Activated T-cell treated with anti-CD3 and anti-CD28 coated beads for 24 hours (primary cell): ENCODE measurements at places on chromosomes 2 and 18.

DNA sequence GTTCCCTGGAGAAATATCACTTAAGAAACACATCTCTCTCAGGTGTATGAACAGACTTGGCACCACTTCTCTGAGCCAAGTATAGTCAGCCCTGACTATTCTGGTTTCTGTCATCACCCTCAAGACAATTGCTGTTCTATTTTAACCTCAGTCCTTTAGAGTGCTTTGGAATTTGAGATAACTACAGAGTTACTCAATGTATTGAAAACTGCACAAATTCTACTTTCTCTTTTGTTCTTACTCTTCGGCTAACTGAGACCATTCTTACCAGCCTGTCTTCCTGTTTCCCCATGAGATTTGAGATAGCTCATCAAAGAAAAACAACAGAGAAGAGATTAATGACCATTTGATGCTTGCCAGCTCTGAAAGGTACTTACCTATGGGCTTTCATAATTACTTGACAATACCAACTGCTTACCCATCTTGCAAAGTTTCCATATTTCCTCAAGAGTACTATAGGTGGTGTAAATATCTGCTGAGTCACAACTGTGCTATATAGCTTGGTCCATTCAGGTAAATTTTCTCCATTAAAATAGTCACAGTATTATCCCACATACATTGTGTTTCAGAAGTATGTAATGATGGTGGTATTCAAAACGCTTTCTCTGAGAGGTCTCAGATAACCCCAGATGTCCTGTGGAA lies 467.5 kb upstream of the CHST9 start:
- no peak for DNase-seq

DNA sequence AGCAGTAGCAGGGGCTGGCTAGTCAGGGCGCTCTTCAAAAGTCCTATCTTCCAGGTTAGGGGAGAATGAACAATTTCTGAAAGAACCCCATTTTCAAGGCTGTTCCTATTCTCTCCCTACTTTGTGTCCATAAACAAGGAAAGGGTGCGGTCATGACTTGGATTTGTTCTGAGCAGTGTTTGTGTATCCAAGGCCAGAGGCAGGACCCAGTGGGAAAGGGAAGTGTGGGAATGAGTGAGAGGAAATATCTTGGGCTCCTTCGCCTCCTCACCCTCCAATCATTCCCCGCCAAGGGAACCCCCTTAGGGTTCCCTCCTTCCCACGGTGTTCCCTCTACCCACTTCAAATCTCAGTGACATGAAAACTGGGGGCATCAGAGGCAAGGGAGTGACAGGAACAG lies 25.5 kb upstream of the SPTBN1 start:
- DNase-seq, result no peak

- no peak for DNase-seq
Observed at GRCh38 chr2:95669441-95669991, 77.7 kb downstream of the TRIM43 start.

DNA sequence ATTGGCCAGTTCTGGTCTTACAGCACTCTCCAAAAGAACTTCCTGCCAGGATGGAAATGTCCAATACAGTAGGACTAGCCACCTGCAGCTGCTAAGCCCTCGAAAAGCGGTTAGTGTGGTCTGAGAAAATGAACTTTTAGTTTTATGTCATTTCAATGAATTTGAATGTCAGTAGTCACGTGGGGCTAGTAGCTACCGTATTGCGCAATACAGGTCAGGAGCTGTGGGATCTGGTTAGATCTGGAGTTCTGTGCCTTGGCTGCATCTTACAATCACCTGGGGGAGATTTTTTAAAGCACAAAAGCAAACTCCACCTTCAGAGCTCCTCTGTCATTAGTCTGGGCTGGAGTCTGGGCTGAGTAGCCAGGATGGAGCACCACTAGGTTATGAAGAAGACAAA lies 35.9 kb downstream of the C1QL2 start:
- no peak for DNase-seq

DNA sequence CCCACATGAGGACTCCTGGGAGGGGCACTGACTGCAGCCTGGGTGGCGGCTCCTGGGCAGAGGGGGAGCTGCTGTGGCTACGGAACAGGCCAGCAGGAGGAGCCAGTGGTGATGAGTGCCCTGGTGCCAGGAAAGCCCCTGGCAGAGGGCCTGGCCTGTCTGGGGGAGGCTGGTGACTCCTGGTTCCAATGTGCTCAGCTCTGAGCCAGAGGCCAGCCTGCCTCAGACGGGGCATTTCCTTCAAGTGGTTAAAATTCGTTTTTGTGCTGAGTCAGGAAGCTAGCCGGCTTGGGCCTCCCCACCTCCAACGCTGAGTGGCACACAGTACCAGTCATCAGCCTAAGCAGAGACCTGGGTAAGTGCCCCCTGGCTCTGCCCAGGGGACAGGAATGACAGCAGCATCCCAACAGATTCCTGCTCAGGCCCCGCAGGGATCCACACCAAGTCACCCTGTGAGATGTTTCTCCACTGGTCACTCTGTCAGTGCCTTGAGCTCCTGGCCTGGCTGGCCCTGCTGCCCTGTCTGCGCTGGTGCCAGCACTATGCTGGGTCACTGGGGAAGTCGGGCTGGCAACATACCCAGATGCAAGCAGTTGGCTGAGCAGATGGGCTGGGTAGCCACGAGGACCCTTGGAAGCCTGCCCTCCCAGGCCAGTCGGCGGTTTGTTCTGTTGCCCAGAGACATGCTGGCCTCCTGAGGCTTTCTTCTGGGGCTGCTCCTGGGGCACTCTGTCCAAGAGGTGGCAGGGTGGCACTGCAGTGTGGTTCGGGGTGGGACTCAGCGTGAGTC lies 7.1 kb upstream of the KLF11 start:
- DNase-seq, result no peak

- no peak for DNase-seq
Observed at GRCh38 chr2:56522605-56523089, 338.9 kb downstream of the CCDC85A start.

GRCh38 chr2:12479065-12479601 lies 237.6 kb upstream of the TRIB2 start:
- no peak for DNase-seq

DNA sequence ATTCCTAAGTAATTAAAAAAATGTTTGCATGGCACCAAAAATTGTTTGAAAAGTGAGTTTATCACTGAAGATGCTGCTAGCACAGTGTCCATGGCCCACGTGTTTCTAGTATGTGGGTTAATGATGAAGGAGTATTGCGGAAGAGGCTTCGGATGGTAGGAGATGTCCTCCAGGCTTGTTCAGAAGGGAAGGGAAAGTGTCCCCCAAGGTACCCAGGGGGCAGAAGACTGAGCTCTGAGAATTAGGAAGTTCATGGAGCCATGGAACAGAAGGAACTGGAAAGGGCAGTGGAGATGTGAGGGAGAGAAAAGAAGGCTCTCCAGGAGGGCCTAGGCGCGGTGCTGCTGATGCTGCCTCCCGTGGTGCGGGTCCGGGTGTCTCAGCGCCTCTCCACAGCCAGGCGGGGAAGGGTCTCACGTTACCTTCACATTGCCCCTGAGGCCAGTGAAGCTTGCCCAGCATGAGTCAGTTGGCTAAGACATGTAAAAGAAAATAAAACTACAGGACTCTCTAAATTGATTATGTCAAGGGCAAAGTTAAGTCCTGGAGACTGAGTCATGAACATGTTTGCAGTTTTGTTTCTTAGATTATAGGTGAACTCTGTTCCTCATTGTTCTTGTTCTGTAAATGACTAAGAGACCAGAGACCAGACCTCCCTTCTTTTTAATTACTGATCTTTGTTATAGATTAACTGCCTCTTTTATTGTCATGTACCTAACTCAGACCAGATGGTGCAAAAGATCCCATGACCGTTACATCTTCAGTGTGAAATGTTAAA lies 89.0 kb downstream of the MTCL1 start:
- DNase-seq, result no peak

GRCh38 chr2:152620208-152620607 lies 97.1 kb downstream of the PRPF40A start:
- no peak for DNase-seq

- no peak for DNase-seq
Observed at GRCh38 chr18:55317864-55318263, 270.1 kb downstream of the TCF4 start.

DNA sequence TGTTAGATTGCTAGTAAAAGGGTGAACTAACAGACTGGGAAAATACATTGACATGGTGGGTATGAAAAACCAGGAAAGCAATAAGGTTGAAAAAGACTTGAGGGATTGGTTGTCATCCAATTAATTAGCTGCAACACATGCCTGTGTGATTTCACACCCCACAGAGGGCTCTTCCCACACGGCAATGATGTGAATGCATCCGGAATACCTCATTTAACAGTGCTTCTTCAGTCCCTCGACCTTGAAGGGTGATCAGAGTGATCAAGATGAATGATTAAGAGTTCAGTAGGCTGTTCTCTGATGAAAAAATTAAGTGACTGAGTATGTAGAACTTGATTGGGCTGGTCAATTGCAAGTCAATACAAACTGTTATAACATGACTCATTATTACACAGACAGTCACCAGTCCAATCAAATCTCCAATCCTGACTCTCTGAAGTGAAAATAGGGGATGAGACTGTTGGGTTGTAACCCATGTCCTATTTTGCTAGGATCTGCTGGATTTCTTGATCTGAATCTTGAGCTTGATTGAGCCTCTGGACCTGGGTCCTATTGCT lies 924.9 kb upstream of the FAM98A start:
- DNase-seq, result no peak

DNA sequence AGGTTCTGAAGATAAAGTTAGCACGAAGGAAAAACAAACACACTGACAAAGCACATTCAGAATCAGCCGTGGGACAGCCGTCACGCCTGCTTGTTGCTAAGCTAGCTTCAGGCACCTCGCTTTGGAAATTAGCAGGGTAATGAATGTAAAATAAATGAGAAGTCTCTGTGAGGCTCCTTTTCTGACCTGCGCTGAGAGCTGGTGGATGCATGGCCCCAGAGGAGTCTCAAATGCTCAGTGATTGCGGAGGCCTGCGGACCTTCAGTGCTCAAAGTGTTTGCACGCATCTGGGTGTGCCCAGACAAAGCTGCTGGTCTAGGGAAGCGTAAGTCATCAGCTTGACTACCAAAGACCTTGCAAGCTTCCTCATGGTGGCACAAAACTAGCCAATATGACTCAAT lies 50.6 kb downstream of the CD8B2 start:
- DNase-seq, result no peak

DNA sequence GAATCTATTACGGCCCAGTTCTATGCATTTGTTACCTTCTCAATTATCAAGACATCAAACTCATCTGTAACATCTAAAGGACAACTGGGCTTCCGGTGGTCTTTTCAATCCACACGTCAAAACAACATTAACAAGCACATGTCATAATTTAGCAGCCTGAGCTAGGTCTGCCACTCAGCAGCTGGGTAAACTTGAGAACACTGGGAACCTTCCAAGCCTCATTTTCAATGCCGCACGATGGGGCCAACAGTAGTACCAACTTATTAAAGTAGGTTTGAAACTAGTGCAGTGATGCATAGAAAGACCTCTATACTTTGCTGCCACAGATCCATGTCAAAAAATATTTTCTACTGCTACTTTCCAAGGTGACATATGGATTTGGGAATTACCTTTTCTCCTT lies 60.4 kb downstream of the COL4A4 start:
- DNase-seq, result no peak

DNA sequence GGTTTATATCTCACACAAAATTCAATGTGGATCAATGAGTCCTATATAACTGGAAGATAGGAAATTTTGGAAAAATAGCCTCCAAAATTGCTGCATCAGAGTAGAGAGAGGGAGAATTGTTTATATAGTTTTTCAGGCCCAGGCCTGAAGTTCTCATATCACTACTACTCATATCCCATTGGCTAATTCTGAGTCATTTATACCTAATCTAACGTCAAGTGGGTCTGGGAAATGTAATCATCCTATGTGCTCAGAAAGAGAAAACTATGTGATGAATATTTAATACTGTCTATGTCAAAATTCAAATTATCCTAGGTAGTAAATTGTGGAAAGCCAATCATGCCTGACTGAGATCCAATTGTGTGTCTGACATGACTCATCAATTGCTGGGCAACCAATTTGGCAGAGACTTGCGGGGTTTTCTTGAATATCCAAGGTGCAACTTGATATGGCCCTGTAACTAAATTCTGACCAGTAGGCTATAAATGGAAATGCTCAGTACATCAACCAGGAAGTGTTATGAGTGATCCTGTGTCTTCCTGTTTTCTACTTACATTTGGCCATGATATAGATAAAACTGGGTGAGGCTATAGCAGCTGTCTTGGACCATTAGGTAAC lies 744.4 kb downstream of the KCNJ3 start:
- no peak for DNase-seq

- DNase-seq, result no peak
Observed at GRCh38 chr2:848099-848498, 102.5 kb upstream of the SNTG2 start.

DNA sequence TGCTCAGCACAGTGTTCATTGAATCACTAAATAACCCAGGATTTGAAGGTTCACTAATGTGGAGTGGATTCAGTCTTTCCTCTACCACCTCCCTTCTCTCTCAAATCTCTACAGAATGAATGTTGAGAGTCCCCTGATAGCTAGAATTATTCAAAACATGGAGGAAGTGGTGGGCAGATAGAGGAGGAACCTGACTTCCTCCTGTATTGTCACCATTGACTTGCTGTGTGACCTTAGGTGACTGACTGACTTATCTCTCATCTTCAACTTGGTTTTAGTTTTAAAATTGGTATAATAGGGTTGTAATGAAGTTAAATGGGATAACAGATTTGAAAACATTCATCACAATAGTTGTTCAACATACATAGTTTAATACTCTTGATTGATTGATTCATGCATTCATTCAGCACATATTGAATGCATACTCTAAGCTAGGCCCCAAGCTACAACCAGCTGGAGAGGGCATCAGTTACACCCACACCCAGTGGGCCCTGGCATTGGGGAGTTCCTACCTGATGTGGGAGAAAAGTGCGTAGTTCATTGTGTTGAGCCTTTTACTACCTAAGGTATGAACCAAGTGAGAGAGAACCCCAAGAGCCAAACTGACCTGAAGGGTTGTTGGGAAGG lies 96.0 kb downstream of the WDR7 start:
- no peak for DNase-seq

- DNase-seq, result no peak
Observed at GRCh38 chr18:76410033-76410432, 85.0 kb downstream of the ZNF516 start.

- DNase-seq, result no peak
Observed at GRCh38 chr2:30232801-30233130, 1.4 kb downstream of the LBH start.

DNA sequence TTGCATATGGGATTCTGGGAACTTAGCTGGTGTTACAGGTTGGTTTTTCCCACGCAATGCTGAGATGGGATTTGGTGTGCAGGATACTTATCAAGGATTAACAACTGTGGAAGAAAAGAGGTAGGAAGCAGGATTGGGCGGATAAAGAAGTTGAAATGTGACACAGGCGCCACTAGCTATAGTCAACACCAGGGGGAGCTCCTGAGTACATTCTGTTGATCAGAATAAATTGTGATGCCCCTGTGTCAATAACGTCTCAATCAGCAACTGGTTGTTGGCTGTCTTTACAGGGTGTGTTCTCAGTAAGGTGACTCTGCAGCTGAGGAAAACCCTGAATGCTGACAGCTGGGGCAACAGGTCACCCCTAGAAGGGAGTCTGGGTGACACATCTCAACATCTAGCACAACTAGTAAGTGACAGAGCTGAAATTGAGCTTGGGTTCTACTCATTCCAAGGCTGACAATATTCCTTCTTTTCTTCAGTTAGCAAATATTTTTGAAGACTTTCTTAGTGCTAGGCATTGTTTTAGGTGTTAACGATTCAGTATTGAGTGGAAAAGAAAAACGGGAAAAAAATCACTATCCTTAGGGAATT lies 143.0 kb downstream of the ARL6IP6 start:
- DNase-seq, result no peak

GRCh38 chr2:148490840-148491439 lies 153.6 kb upstream of the EPC2 start:
- no peak for DNase-seq
